HL-60 (cell line): ENCODE measurements at places on chromosomes 7 and 10.
A peak's percentile ranks its signal among the peaks of the same experiment; 100 is the strongest.

- no peak for DNase-seq
Measured at GRCh38 chr10:54843085-54843646, 42.1 kb upstream of the PCDH15 start.

DNA sequence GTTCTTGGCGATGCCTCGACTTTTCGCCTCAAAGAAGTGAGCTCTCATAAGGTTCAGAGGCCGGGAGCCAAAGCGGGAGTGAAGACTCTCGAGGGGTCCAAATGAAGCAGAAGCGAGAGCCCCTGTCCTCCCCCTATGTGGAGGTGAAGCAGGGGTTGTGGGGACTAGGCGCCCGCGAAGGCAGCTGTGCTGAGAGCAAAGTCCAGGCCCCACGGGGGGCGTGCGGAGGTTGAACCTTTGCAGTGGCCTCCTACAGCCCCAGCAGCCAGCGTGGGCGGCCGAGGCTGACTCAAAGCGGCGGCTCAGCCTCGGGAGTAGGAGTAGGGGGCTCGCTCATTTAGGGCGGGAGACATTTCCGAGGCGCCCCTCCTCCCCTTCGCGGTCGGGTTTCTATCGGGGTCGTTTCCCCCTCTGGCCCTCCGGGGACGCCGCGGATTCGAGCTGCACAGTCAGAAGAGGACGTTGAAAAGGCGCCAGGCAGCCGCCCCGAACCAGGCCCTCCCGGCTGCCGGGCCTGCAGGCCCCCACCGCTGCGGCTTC lies 553 bp upstream of the ADD3 start:
- no peak for DNase-seq

DNA sequence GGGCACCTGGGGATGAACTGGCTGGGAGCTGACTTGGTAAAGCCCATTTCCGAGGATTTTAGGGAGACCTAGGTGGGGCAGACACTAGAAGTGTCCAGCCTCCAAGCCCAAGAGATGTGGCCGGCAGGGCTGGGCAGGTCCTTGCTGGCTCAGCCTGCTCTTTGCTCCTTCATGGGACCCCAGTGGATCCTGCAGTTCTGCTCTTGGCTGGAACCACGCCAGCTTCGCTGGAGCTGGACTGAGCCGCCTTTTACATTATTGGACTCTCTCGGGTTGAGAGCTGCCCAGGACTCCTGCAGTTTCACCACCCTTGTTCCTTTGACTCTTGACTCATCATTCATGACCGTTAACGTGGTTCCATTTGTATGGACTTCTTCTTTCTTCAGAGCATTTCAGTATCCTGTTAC lies 5.7 kb downstream of the PPIF start:
- peak; percentile 74 for DNase-seq

- DNase-seq, result no peak
Measured at GRCh38 chr10:70232155-70232858, 922 bp downstream of the PPA1 start.

DNA sequence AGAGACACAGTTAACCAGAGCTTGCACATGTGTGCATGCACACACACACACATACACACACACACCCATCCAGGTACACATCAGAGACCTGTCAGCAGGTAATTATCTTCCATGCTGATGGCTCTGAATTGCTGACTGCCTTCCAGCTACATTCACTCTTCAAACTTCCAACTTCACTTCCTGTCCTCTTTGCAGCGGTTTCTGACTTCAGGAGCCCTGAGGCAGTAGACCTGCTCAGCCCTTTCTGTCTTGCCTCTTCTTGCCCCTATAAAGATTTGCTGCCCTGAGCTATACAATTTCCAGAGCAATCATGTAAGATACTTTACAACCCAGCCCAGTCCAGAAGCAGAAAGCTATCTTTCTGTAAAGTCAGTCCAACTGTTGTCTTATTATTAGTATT lies 310.2 kb downstream of the FGFR2 start:
- no peak for DNase-seq

GRCh38 chr7:64465551-64465950 lies 97.3 kb downstream of the ZNF680 start:
- DNase-seq, result no peak
